Activated CD8-positive, alpha-beta memory T cell treated with anti-CD3 and anti-CD28 coated beads for 1 hour (primary cell): ENCODE measurements at places on chromosomes 6 and 20.
A peak's percentile ranks its signal among the peaks of the same experiment; 100 is the strongest.

GRCh38 chr6:20572940-20573339, 38.7 kb downstream of the CDKAL1 start:
- no peak for DNase-seq

DNA sequence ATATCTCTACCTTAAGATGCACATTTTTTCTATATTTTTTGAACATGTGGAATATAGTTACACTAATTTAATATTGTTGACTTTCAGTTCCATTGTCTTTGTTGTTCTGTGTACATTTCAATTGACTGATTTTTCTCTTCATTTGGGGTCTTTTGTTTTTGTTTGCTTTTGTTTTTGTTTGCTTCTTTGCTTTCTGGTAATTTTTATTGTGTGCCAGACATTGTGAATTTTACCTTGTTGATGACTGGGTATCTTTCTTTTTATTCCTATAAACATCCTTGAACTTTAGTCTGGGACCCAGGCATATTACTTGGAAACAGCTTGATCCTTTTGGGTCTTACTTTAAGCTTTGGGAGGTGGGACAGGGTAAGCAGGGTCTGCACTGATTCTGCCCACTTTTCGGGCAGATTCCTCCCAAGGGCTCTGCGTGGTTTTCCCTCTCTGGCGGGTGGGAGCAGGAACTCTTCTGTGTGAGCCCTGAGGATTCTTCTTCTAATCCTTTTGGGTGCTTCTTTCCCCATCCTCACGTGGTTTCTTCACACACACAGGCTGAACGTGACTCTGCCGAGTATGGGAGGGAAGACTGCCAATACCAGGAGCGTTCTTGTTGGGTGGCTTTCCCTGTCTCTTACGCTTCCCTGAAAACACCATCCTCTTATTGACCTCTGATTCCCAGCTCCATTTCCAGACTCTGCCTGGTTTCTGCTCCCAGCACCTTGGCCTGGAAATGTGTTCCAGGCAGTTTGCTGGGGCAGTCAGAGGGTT, 200.5 kb downstream of the ARID1B start:
- no peak for DNase-seq

DNA sequence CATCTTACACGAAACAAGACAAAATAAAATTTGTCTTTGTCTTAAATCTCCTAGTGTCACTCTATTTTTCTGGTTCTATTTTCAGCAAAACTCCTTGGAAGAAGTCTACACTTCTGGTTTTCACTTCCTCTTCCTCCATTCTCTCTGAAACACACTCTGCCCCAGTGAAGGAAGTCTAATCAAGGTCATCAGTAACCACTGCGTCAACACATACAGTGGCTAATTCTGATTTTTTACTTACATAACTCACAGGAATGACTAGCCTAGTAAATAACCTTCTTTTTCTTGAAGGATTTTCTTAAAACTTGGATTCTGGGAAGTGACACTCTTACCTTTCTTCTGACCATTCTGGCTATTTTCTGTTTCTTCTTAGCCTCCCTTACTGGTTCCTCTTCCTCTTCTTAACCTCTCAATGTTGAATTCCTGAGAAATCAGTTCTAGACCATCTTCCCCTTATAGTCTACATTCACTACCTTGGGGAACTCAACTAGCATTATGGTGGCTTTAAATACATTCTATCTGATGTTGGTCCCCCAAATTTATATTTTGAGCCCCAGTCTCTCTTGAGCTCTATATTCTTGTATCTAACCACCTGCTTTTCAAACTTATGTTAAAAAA, 37.5 kb downstream of the AIG1 start:
- DNase-seq = no peak

DNA sequence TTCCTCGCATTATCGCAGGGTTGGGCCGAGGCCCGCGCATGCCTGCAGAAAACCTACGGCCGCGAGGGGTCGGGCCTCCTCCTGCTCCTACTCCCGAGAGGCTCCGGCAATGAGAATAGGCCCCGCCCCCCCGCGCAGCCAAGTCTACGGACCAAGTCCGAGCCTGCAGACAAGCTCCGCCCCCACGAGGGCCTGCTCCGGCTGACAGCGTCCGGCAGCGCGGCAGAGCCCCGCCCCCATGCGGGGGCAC, 3.1 kb upstream of the GPSM3 start:
- peak; percentile 100 for DNase-seq

GRCh38 chr20:62776035-62776691, 20.1 kb upstream of the MRGBP start:
- DNase-seq = no peak

DNA sequence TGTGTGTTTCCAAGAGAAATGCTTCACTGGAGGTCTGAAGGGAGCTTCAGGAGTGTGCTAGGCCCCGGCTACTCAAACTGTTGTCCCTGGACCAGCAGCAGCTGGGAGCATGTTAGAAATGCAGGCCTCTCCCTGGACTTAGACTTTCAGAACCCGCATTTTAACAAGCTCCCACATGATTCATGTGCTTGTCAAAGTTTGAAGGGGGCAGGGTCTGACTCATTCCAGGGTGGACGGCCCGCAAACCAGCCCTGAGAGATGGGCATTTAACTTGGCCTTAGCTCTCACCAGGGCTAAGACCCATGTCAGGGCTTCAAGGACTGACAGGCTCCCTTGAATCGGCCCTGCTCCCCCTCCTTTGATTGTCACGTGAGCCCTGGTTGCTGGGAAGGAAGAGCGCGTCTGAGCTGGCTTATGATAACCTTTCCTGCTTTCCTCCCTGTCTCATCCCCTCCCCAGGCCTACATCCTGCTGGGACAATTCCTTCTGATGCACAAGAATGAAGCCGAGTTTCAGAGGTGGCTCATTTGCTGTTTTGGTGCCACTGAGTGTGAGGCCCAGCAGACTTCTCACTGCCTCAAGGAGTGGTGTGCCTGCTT, 35.5 kb downstream of the BANF2 start:
- DNase-seq = no peak

GRCh38 chr6:85482905-85483700, 33.2 kb downstream of the NT5E start:
- peak; percentile 68 for DNase-seq

DNA sequence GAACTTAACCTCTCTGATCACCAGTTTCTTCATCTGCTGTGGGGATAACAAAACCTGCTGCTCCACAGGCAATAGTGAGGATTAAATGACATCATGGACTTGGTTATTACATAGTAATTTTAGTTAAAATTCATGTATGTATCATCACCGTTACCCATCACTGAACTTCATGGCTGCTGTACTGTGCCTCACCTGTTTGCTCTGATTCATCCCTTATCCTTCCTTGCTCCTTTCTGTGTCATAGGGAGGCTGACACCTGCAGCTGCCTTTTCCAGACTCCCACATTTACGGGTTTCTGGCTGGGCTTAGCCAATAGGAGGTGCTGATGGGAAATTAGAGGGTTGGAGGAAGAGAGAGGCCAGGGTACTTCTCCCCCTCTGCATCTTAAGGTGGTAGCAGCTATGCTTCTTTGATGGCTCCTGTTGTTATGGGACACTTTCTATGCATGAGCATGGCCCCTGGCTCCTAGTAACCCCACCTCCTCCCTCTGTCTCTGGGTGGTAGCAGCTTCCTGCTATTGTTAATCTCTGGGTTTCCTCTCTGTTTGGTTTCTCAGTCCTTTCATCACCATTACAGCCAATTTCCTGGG, 332.1 kb downstream of the DHX35 start:
- no peak for DNase-seq

- DNase-seq = no peak
Measured at GRCh38 chr6:20700375-20700774, 166.1 kb downstream of the CDKAL1 start.

GRCh38 chr20:4767084-4767483, 45.4 kb downstream of the PRND start:
- no peak for DNase-seq

DNA sequence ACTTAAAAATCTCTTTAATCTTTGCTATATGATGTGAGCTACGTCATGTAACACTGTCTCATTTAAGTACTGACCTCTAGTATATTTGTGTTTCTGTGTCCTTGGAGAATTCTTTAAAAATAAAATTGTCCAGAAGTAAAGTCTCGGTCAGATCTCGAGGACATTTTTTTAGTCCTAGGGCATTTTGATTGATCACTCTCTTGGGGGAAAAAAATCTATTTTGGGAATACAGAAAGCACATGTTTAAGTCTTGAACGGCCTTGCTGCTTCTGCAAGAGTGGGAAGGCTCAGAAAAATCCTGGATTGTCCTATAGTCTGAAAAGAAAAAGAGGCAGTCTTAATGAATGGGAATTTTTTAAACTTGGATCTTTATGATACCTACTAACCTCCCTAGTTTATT, 234.3 kb downstream of the UTRN start:
- no peak for DNase-seq

DNA sequence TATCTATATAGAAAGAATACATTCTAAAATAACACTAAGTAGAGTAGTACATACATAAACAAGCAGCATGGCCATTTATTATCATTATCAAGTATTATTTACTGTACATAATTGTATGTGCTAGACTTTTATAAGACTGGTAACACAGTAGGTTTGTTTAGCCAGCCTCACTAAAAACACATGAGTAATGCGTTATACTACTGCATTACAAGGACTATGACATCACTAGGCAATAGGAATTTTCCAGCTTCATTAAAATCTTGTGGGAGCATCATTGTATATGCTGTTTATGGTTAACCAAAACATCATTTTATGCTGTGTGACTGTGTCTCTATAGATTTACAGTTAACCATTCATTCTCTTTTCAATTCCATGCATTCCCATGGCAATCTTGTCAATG, 131.7 kb upstream of the HDGFL1 start:
- DNase-seq = no peak

DNA sequence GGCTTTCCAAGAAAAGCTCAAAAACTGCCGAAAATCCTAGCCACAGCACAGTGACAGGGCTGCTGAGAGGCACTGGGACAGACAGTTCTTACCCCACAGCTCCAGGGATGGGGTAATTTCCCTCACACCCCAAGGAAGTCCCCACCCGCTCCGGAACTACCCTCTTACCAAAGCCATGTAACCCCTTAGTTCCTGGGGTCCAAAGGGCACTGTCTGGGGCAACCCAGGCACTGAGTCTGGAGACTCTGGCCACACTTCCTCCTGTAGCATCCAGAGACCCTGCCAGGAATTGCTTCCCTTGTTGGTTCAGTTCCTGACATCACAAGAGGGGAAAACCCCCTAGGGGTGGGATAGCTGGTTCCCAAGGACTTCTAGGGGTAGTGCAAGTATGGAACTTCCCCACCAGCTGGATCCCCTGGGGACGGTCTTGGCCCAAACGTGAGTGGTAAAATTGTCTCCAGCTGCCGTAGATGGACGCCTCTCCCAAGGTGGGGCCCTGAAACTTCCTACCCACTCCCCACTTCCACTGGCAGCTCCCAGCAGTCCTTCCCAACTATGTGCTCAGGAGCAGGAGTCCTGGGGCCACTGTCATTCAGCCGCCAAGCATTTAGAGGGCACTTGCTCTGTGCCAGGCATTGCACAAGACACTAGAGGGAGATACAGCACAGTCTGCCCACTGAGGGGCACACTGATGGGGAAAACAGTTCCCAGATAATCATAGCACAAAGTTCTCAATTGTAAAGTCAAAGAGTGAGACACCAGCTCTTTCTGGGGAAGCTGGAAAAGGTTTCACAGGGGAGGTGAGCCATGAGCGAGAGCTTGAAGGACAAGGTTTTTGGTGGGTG, 17.2 kb upstream of the HCK start:
- DNase-seq = no peak

- DNase-seq = no peak
Measured at GRCh38 chr6:125810445-125810844, 19.7 kb downstream of the NCOA7 start.

DNA sequence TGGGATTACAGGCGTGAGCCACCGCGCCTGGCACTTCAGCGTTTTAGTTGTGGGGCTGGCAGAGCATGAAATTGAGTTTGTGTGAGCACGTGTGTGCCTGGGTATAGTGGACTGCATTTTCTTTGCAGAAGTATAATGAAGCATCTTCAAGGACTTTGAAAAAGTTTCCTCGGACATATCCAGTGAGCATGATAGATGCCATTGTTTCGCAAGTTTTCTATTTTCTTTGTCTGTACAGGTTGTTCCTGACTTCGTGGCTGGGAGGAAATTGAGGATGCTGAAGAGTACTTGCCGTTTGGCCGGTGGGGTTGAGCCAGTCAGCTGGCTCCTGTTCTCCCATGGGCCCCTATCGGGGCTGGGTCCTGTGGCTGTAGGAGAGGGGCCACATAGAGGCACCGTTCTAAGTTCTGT, 55.9 kb downstream of the RREB1 start:
- DNase-seq = no peak

- no peak for DNase-seq
Measured at GRCh38 chr6:52251113-52251512, 6.8 kb upstream of the IL17F start.

DNA sequence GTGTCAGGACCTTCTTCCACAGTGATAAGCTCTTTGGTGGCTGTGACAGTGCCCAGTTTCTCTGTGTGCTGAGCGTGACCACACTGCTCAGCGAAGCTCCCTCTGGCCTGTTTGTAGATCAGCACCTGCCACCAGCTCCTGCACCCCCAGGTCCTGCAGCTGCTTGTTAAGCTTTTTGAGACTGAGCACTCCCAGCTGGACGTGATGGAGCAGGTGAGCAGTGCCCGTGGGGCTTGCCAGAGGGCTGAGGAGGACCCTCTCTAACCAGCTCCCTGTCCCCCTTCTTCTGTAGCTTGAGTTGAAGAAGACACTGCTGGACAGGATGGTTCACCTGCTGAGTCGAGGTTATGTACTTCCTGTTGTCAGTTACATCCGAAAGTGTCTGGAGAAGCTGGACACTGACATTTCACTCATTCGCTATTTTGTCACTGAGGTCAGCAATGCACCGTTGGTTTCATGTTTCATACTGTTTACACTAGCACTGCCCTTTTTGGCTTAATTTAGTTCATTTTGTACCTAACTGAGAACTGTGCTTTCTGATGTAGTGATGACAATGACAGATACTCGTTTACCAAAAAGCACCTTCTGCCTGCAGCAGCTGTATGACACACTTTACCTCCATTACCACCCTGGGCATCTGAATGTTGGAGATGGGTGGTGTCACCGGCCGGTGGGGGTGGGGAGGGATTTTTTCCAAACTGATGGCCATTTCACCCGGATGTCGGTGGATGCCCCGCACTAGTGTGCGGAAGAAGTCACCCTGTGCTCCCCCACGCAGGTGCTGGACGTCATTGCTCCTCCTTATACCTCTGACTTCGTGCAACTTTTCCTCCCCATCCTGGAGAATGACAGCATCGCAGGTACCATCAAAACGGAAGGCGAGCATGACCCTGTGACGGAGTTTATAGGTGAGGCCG, 12.5 kb downstream of the NELFCD start:
- no peak for DNase-seq
